ENCODE measurements at places on chromosomes 6 and 20. TPM values are rescaled to one million over a fixed set of nuclear protein-coding genes. Genes with fewer than 3 reads are reported as not detected.

GRCh38 chr6:140475086-140475485, 1100.6 kb upstream of the CITED2 start:
- H3K36me3 ChIP-seq: no peaks in the 10 kb centered on the region
- H3K27ac ChIP-seq: no peak overlapping the region
- no peak overlapping the region for H3K4me3 ChIP-seq

DNA sequence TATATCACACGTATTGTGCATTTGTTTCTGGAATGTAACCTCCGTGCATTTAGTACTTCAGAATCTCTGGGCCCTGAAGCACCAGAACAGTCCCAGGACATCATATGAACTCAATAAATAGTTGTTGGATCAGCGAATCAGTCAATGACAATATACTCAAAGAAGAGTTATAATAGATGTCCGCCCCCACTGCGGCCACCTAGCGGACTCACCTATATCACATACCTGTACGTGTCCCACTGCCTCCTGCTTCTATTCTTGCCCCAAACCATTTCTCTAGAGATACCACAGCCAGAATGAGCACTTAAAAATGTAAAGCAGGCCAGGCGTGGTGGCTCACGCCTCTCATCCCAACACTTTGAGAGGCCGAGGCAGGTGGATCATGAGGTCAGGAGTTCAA, 73.9 kb downstream of the DCDC2 start:
- H3K27ac ChIP-seq: no peak overlapping the region
- no peak overlapping the region for H3K4me3 ChIP-seq
- no peaks in the 10 kb centered on the region for H3K27me3 ChIP-seq
- peaks cover 7% of the 10 kb centered on the region for H3K36me3 ChIP-seq

DNA sequence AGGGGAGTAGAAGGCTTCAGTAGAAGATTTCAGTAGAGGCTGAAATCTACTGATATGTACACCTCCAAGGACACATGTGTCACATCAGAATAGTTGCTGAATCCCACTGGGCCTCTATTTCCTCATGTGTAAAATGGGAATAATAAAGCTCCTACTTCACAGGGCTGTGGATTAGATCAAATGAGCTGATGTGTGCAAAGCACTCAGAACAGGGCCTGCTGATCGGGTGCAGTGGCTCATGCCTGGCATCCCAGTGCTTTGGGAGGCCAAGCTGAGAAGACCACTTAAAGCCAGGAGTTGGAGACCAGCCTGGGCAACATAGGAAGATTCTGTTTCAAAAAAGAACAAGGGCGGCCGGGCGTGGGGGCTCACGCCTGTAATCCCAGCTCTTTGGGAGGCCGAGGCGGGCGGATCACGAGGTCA, 8.1 kb upstream of the AP5S1 start:
- no peak overlapping the region for H3K4me3 ChIP-seq
- H3K36me3 ChIP-seq: no peaks in the 10 kb centered on the region
- DNase-seq: no peak

GRCh38 chr20:40769677-40770285, 80.7 kb upstream of the MAFB start:
- DNase-seq: no peak
- H3K36me3 ChIP-seq: no peaks in the 10 kb centered on the region
- no peak overlapping the region for H3K4me3 ChIP-seq
- H3K27me3 ChIP-seq: peaks cover 21% of the 10 kb centered on the region
- H3K4me1 ChIP-seq: no peaks in the 10 kb centered on the region

GRCh38 chr6:106973018-106973835, 1.3 kb downstream of the CD24 start:
- peaks cover 24% of the 10 kb centered on the region for H3K4me1 ChIP-seq
- H3K36me3 ChIP-seq: peaks cover 39% of the 10 kb centered on the region
- DNase-seq: peak; percentile 21
- H3K27ac ChIP-seq: peak overlapping the region; percentile 99

- DNase-seq: no peak
- no peak overlapping the region for H3K4me3 ChIP-seq
- H3K36me3 ChIP-seq: no peaks in the 10 kb centered on the region
- H3K27ac ChIP-seq: no peak overlapping the region
These were observed 127.5 kb upstream of the COL21A1 start for GRCh38 chr6:56374841-56375369.

GRCh38 chr20:21289651-21290050, 13.5 kb upstream of the XRN2 start:
- H3K4me3 ChIP-seq: no peak overlapping the region
- H3K36me3 ChIP-seq: no peaks in the 10 kb centered on the region
- peaks cover 6% of the 10 kb centered on the region for H3K27me3 ChIP-seq
- no peak for DNase-seq

DNA sequence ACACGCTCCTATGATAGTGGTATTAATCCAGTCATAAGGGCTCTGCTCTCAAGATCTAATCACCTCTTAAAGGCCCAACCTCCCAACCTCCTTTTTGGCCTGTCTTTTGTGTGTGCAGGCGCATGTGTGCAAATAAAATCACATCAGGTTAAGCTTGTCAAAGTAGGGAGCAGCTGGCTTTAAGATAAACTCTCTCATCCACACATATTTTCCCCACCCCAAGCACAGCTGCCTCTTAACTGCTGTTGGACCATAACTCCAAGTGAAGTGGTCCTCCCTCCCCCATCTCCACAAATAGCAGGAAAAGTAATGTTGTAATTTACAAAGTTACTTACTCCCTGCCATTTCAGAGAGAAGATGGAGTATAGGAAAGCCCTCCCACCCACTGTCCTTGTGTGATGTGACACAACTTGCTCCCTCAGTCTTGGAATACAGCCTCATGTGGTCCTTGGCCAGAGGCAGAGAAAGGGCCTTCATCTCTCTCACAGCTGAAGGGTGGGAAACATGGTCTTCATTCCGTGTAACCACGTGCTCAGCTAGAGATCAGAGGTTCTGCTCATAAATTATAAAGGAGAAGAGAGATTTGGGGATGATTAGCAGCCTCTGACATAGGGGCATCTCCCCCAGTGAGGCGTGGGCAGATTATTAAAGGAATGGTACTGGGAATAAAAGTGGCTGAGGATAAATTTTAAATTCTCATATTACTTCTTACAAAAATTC, 74.8 kb upstream of the TPD52L1 start:
- H3K4me1 ChIP-seq: peaks cover 3% of the 10 kb centered on the region
- H3K36me3 ChIP-seq: peaks cover 16% of the 10 kb centered on the region
- H3K27ac ChIP-seq: peak overlapping the region; percentile 65
- no peak for DNase-seq
- H3K27me3 ChIP-seq: no peaks in the 10 kb centered on the region

The FAM209A gene
- 0.69 TPM for total RNA-seq

DNA sequence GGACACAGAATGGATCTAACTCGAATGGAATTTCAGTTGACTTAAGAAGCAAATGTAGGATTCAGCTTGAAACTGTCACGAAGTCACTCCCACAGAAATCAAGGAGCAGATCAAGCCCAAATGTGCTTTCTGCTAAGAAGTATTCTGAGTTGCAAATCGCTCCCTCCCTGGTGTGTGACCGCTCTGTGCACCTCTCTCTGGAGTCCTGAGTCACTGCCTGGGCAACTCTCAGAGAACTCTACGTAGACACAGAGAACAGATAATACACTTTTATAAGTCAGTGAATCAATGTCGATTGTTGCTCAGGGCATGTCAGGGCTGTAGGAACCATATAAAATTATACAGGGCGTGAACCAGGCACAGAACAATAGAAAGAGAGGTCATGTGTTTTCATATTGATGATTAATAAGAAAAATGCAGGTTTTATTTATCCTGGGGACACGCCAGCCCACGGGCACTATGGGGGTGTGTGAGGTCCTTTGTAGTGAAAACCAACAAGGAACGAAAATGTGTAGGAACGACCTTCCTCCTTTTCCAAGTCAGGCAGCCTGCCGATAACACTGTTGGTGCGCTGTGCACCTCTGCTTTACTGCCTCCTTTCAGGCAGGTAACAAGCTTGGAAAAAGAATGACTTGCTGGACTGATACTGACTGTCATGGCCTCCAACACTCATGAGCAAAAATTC, 248.1 kb upstream of the FOXQ1 start:
- DNase-seq: no peak
- no peak overlapping the region for H3K27ac ChIP-seq
- peaks cover 38% of the 10 kb centered on the region for H3K27me3 ChIP-seq
- H3K4me1 ChIP-seq: peaks cover 20% of the 10 kb centered on the region

GRCh38 chr20:5919626-5920544, 30.4 kb downstream of the TRMT6 start:
- H3K27me3 ChIP-seq: peaks cover 20% of the 10 kb centered on the region
- DNase-seq: no peak
- H3K27ac ChIP-seq: no peak overlapping the region
- H3K4me1 ChIP-seq: no peaks in the 10 kb centered on the region

The GGTLC1 gene
- total RNA-seq: not detected

The CLPSL2 gene
- total RNA-seq: not detected

The CYP21A2 gene
- total RNA-seq: 0.67 TPM

The GLP1R gene
- total RNA-seq: 4.0 TPM

- no peak overlapping the region for H3K4me3 ChIP-seq
- H3K27ac ChIP-seq: no peak overlapping the region
- H3K27me3 ChIP-seq: peaks cover 3% of the 10 kb centered on the region
- H3K36me3 ChIP-seq: no peaks in the 10 kb centered on the region
- DNase-seq: no peak
These were observed 37.4 kb upstream of the SNX9 start for GRCh38 chr6:157785636-157786035.

- no peak overlapping the region for H3K4me3 ChIP-seq
- H3K27ac ChIP-seq: no peak overlapping the region
- H3K36me3 ChIP-seq: no peaks in the 10 kb centered on the region
These were observed 90.3 kb downstream of the RNF144B start for GRCh38 chr6:18477301-18477941.

- DNase-seq: no peak
- no peak overlapping the region for H3K27ac ChIP-seq
These were observed 59.2 kb downstream of the RBM38 start for GRCh38 chr20:57450419-57450818.

DNA sequence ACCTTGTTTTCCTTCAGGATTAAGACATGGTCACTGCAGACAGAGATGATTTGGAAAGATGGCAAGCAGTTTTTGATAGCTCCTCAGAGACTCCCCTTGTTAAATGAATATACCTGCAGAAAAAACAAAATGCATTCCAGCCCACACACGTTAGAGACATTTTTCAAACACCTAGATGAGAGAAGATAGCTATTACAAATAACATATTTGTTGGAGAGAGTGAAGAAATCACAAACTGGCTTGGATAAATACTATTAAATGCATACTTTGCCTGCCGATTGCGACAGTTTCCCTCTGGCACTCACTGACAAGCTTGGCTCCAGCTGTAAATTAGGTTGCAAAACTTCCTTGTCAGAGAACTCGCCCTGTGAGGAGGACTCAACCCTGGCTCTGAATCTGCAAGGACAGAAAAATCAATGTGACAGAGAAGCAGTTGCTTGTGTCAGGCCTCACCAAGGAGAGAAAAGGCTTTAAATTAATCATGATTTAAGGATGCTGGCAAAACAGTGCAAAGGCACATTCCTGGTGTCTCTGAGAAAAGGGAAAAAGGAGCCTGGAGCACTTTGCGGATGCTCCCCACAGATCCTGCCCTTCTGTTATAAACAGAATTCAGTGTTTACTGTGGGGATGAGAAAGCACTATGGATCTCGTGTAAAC, 423.7 kb upstream of the MARCKS start:
- H3K27me3 ChIP-seq: no peaks in the 10 kb centered on the region
- H3K4me1 ChIP-seq: peaks cover 15% of the 10 kb centered on the region
- no peaks in the 10 kb centered on the region for H3K36me3 ChIP-seq
- no peak for DNase-seq
- no peak overlapping the region for H3K4me3 ChIP-seq

GRCh38 chr6:117521791-117522502, 39.5 kb downstream of the DCBLD1 start:
- H3K36me3 ChIP-seq: peaks cover 15% of the 10 kb centered on the region

- no peaks in the 10 kb centered on the region for H3K27me3 ChIP-seq
- no peak overlapping the region for H3K27ac ChIP-seq
- peaks cover 20% of the 10 kb centered on the region for H3K4me1 ChIP-seq
These were observed 53.7 kb downstream of the E2F3 start for GRCh38 chr6:20455251-20455940.

- no peaks in the 10 kb centered on the region for H3K4me1 ChIP-seq
- DNase-seq: no peak
- H3K27ac ChIP-seq: no peak overlapping the region
- no peaks in the 10 kb centered on the region for H3K36me3 ChIP-seq
- no peak overlapping the region for H3K4me3 ChIP-seq
- peaks cover 24% of the 10 kb centered on the region for H3K27me3 ChIP-seq
These were observed 36.4 kb downstream of the ANKRD60 start for GRCh38 chr20:58192065-58192464.

- DNase-seq: no peak
- no peak overlapping the region for H3K4me3 ChIP-seq
- H3K36me3 ChIP-seq: no peaks in the 10 kb centered on the region
- H3K27ac ChIP-seq: peak overlapping the region; percentile 74
- H3K4me1 ChIP-seq: peaks cover 15% of the 10 kb centered on the region
These were observed 177.2 kb upstream of the TAB2 start for GRCh38 chr6:149140137-149140909.

Measured in progenitor cell of endocrine pancreas (in vitro differentiated cells).